ENCODE measurements at places on chromosomes 12 and 14. TPM values are rescaled to one million over a fixed set of nuclear protein-coding genes. Genes with fewer than 3 reads are reported as not detected.

DNA sequence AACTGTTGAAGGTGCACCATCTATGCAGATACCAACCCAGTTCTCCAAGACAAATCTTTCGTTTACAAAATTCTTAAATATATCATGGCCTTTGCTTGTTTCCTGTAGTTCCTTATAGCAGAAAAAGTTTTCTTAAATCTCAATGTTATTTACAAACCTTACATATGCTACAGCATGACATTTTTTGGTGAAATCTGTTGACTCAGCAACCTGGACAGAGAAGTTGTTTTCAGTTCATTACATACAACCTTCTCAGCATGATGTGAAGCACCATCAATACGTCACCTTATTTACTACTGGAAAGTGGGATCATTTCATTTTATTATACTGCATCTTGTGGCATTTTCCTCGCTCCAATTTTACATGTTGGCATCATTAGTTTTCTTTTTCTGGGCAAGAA, 231.9 kb downstream of the SLC16A7 start:
- H3K4me1 ChIP-seq: no peaks in the 10 kb centered on the region
- H3K36me3 ChIP-seq: no peaks in the 10 kb centered on the region
- H3K27ac ChIP-seq: no peak overlapping the region
- no peak for DNase-seq
- no peaks in the 10 kb centered on the region for H3K27me3 ChIP-seq

- H3K36me3 ChIP-seq: peaks cover 14% of the 10 kb centered on the region
- H3K4me1 ChIP-seq: peaks cover 17% of the 10 kb centered on the region
- no peak overlapping the region for H3K27ac ChIP-seq
- no peaks in the 10 kb centered on the region for H3K27me3 ChIP-seq
Observed at GRCh38 chr12:50633955-50634354, 129.2 kb downstream of the DIP2B start.

The DNAJC22 gene
- total RNA-seq: 0.16 TPM

The BCL2L2 gene
- total RNA-seq: 4.1 TPM

GRCh38 chr14:105247715-105248367, 492 bp upstream of the BTBD6 start:
- peaks cover 16% of the 10 kb centered on the region for H3K4me1 ChIP-seq
- DNase-seq: no peak
- H3K27ac ChIP-seq: peak overlapping the region; percentile 67
- H3K4me3 ChIP-seq: peak overlapping the region; percentile 80
- no peaks in the 10 kb centered on the region for H3K27me3 ChIP-seq

The GPR68 gene
- total RNA-seq: 5.4 TPM

The TSPAN19 gene
- not detected for total RNA-seq

GRCh38 chr14:63713764-63714163, 14.1 kb downstream of the SGPP1 start:
- H3K4me3 ChIP-seq: no peak overlapping the region
- no peak for DNase-seq
- H3K36me3 ChIP-seq: peaks cover 30% of the 10 kb centered on the region
- H3K4me1 ChIP-seq: peaks cover 26% of the 10 kb centered on the region
- no peak overlapping the region for H3K27ac ChIP-seq

DNA sequence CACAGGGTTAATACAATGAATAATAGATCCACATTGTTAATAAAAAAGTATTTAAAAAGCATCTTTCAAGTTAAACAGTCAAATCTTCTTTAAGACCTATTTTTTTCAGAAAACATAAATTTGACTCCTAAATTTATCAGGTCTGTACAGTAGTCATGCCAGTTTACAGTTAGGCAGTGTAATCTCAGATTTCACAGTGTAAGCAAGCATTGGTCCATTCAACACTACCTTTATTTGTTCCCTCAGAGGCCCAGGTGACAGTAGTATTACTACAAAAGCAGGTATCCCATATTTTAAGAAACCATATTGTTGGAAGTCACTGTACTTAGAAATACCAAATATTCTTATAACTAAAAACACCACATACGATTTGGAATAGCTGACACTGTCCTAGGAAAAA, 6.1 kb downstream of the ATP2B1 start:
- H3K4me1 ChIP-seq: peaks cover 27% of the 10 kb centered on the region
- H3K4me3 ChIP-seq: no peak overlapping the region
- H3K36me3 ChIP-seq: peaks cover 2% of the 10 kb centered on the region
- no peak for DNase-seq
- H3K27ac ChIP-seq: no peak overlapping the region

The E2F7 gene
- total RNA-seq: 16.9 TPM

GRCh38 chr14:79193689-79194477, 1017.4 kb downstream of the DIO2 start:
- no peak overlapping the region for H3K4me3 ChIP-seq
- DNase-seq: no peak
- no peaks in the 10 kb centered on the region for H3K27me3 ChIP-seq

GRCh38 chr12:97899956-97900355, 437.4 kb downstream of the RMST start:
- no peaks in the 10 kb centered on the region for H3K4me1 ChIP-seq
- DNase-seq: no peak
- H3K4me3 ChIP-seq: no peak overlapping the region
- no peak overlapping the region for H3K27ac ChIP-seq

GRCh38 chr12:17579205-17580026, 510.6 kb downstream of the RERGL start:
- no peak overlapping the region for H3K4me3 ChIP-seq
- no peaks in the 10 kb centered on the region for H3K36me3 ChIP-seq
- no peak for DNase-seq
- H3K27ac ChIP-seq: no peak overlapping the region

DNA sequence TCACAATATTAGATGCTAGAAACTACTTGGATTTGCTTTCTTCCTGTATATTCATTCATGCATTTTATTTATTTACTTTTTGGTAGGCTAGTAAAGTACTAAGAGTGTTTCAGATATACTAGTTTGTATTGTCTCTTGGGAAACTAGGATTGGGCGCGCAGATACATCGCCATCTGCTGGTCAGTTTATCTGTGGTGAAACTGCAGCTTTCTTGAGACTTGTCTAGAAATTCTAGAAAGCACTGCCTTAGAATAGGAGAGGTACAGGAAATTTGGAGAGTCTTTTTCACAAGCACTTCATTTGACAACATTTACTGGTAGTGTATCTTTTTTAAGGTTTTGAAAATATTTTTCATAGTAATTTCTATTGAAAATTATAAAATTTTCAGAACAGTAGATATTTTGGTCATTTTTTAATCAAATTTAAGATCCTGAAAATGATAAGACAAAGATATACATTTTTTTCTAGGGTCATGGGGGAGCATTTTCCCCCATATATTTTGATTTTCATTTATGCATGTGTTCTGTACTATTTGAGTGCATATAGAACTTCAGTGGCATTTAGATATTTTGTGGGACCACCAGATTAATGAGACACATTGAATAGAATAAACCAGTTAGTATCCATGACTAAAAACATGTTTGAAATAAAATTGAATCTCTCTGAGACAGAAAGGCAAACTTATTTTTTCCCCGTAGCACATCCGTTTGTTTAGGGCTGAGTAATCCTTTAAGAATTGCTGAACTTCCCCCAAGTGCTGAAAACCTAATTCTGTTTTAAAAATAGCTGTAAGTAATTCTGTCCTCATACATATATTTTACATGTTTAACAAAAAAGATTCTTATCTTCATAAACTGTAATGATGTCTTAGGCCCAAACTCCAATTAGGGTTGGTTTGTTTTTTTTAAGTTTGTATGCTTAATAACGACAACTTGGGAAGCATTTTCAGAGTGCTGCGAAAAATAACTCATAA, 44.5 kb downstream of the SLC38A6 start:
- H3K27ac ChIP-seq: no peak overlapping the region
- no peaks in the 10 kb centered on the region for H3K36me3 ChIP-seq
- no peak overlapping the region for H3K4me3 ChIP-seq
- DNase-seq: peak; percentile 45
- H3K27me3 ChIP-seq: no peaks in the 10 kb centered on the region
- H3K4me1 ChIP-seq: no peaks in the 10 kb centered on the region

The GPN3 gene
- total RNA-seq: 55.5 TPM

GRCh38 chr12:68119724-68120211, 39.8 kb downstream of the IFNG start:
- peaks cover 29% of the 10 kb centered on the region for H3K36me3 ChIP-seq
- H3K27ac ChIP-seq: no peak overlapping the region
- H3K27me3 ChIP-seq: no peaks in the 10 kb centered on the region

DNA sequence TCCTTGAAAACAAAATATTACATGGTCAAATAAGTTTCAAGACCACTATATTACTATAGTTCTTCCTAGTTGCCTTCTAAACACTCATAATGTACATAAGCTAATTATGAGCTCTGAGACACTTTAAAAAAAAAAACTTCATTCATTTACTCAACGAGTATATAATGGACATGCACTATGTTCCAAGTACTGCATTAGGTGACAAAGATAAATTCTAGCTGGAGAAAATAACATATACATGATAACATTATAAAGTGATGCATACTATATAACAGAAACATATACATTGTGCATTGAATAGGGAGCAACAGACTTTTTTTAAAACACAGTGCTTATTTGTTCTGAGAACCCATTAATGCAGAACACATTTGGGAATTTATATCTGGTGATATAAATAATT, 202.3 kb downstream of the NELL2 start:
- no peak for DNase-seq
- no peaks in the 10 kb centered on the region for H3K36me3 ChIP-seq
- no peak overlapping the region for H3K27ac ChIP-seq
- H3K27me3 ChIP-seq: no peaks in the 10 kb centered on the region
- no peaks in the 10 kb centered on the region for H3K4me1 ChIP-seq

DNA sequence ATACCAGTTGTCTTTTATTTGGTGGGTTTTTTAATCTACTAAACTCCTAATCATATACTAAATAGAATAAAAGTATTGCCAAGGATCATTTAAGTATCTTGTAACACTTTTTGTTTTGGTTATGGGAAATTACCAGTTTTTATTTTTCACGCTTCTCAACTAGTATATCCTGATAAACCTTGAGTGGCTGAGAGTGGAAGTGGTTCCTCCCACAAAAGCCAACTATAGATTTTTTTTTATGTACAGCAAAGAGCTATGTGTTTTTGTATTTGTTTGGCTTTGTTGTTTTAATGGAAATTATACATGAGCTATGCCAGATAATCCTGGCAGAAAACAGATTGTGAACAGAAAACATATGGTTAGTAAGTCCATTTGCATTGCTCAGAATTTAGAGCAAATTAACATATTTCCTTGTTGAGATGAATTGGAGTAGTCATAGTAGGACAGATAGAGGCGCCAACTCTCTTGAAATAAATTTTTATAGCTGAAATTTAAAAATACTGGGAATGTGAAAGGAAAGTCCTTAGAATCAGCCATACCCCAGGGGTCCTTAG, 60.9 kb upstream of the PSMA6 start:
- peak overlapping the region; percentile 68 for H3K27ac ChIP-seq
- H3K36me3 ChIP-seq: peaks cover 9% of the 10 kb centered on the region
- H3K27me3 ChIP-seq: no peaks in the 10 kb centered on the region
- DNase-seq: no peak
- peak overlapping the region; percentile 50 for H3K4me3 ChIP-seq

GRCh38 chr14:72736308-72736707, 157.6 kb downstream of the DPF3 start:
- H3K27me3 ChIP-seq: peaks cover 6% of the 10 kb centered on the region
- no peak for DNase-seq
- no peak overlapping the region for H3K4me3 ChIP-seq

Data from activated T-helper 1 cell treated with anti-CD3 and anti-CD28 coated beads, Interleukin-12 subunit alpha, Interleukin-12 subunit beta, Interleukin-2, Interleukin-4 antibody, amounts not matched to agents 30 ng/mL and 10 ng/mL and 1 ng/mL, durations not matched to agents 14 hours and 24 hours and 36 hours (primary cell).